ENCODE measurements at places on chromosomes 11 and 22.

GRCh38 chr22:43227239-43227630 is 40.3 kb upstream of the TTLL12 start:
- DNase-seq, result no peak

DNA sequence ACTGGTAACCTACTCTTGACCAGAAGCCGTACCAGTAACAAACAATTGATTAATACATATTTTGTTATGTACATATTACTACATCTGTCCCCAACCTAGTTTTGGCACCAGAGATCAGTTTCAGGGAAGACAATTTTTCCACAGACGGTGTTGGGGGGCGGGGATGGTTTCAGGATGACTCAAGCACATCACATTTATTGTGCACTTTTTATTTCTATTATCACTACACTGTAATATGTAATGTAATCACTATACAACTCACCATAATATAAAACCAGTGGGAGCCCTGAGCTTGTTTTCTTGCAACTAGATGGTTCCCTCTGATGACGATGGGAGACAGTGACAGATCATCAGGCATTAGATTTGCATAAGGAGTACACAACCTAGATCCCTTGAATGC is 15.5 kb downstream of the DGCR8 start:
- DNase-seq, result no peak

- no peak for DNase-seq
Measured at GRCh38 chr11:16126362-16126761, 230.0 kb downstream of the SOX6 start.

GRCh38 chr11:96905143-96905542 is 515.3 kb downstream of the JRKL start:
- no peak for DNase-seq

- DNase-seq, result no peak
Measured at GRCh38 chr22:24187731-24188644, 6.7 kb downstream of the SUSD2 start.

DNA sequence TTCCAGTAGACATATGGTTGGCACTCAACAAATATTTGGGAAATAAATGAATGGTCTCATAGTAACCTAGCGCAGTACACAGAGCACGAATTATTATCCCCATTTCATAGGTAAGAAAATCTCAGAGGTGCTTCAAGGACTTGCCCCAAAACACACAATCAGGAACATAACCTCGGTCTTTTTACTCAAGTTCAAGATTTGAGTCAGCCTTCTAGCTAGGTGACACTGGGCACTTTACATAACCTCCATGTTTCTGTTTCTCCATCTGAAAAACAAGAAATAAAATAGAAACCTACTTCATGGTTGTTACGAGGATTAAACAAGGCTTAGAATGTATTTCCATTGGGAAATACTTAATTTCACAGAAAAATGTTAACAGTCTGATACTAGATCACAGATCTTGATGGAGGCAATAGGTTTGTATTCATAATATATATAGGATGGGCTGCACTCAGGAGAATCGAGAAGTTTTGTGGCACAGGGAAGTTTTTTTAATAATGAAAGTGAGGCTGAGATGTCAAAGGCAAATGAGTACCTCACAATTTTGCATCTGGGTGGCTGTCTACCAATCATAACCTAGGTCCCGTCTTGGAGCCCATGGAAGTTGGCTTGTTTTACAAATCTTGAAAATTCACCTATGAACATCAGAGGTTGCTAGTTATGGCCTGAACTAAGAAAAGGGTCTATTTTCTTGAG is 147.4 kb upstream of the ZC3H12C start:
- DNase-seq, result no peak

DNA sequence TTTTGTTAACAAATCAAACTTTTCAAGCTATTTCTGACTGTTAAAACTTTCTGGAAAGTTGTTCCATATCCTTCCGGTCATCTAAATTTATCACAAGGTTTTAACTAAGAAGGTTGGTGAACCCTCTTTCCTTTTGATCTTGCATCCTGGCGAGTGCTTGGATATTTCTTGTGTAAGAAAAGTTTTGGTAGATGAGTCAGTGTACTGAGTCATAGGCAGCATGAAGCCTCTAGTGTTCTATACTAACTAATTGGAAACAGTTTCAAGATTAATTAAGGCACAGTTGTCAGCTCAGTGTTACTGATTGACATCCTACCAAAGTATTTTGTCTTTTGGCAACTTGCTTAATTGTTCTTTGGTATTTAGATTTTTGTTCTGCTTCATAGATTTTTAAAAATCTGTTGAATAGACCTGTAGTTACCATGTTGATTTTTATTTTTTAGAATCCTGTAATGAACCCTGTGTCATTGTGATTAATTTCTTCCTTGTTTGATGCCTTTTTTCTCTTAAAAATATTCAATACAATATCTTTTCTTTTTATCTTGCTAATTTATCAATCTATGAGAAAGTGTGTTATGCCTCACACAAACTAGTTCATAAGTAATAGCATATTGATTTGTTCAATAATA is 38.0 kb downstream of the METTL15 start:
- no peak for DNase-seq

DNA sequence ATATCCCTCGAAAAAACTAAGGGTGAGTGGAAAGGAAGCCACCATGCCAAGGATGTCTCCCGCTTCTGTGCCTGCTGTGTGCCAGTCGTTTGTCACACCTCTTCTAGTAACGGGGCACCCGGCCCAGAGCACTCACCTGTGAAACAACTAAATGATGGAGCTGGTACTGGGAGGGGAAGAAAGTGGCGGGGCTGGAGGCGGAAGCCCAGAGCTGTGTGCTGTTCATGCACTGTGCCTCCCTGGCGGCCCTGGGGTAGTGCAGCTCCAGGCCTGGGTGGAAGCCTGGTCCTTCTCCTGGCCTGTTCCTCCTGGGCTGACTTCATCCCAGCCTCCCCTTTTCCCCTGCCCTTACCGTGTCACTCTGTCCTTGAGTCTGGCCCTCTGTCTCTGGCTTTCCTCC is 130.2 kb downstream of the CEP164 start:
- no peak for DNase-seq

DNA sequence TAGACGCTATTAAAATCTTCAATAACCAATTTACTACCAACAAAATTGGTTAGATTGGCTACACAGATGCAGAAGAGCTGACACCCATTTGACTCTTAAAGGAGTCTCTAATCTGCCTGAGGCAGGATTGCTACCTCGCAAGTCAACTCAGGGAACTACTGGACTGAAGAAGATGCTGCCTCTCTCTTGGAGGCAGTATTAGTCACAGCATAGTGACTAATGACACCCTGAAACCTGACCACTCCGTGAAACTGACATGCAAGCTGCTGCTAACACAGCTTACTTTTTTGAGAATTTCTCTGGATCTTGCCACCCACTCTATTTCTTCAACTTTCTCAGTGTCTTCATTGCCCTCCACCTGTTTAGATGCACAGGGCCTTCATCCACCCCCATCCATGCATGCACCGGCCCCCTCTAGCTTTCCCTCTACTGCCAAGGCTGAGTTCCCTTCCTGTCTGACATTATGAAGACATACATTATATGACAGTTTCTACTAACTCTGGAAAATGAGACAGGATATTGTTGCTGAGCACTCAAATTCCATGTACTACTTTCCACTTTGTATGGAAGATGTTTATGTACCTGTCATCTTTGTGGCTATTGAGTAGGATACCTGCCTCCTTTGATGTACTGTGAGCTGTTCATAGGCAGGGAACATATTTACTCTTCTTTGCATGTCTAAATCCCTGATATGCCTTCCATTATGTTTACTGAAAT is 183.2 kb downstream of the MSANTD4 start:
- DNase-seq, result no peak

DNA sequence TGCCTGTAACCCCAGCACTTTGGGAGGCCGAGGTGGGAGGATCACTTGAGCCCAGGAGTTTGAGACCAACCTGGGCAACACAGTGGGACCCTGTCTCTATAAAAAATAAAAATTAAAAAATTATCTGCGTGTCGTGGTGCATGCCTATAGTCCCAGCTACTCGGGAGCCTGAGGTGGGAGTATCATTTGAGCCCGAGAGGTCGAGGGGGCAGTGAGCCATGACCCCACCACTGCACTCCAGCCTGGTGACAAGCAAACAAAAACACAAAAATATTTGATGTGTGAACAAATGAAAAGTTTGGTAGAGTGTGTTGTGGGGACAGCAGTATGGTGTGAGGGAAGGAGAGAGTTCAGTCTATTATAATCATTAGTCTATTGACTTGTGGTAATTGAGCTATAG is 90.8 kb upstream of the PARVA start:
- DNase-seq, result no peak

- DNase-seq, result no peak
Measured at GRCh38 chr11:67645521-67646461, 4.7 kb downstream of the ACY3 start.

- no peak for DNase-seq
Measured at GRCh38 chr11:117411736-117412135, 84.1 kb downstream of the CEP164 start.

- no peak for DNase-seq
Measured at GRCh38 chr11:121385688-121386087, 66.4 kb upstream of the SORL1 start.

DNA sequence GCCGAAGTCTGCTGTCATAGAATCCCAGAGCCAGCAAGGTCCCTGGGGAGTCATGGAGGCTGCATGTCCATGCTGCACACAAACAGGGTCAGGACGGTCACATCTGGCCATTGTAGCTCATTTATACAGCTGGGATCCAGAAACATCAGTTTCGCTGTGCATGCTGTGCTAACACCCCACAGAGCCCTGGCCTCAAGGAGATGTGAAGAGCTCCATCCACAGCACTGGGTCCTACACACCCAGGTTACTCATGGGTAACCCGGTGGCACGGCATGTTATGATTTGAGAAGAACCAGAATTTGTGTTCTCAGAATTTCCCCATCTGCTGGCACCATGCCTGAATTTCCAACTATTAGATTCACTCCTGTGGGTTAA is 146.3 kb upstream of the ARHGAP20 start:
- no peak for DNase-seq

- no peak for DNase-seq
Measured at GRCh38 chr11:79330651-79331050, 110.2 kb downstream of the TENM4 start.

DNA sequence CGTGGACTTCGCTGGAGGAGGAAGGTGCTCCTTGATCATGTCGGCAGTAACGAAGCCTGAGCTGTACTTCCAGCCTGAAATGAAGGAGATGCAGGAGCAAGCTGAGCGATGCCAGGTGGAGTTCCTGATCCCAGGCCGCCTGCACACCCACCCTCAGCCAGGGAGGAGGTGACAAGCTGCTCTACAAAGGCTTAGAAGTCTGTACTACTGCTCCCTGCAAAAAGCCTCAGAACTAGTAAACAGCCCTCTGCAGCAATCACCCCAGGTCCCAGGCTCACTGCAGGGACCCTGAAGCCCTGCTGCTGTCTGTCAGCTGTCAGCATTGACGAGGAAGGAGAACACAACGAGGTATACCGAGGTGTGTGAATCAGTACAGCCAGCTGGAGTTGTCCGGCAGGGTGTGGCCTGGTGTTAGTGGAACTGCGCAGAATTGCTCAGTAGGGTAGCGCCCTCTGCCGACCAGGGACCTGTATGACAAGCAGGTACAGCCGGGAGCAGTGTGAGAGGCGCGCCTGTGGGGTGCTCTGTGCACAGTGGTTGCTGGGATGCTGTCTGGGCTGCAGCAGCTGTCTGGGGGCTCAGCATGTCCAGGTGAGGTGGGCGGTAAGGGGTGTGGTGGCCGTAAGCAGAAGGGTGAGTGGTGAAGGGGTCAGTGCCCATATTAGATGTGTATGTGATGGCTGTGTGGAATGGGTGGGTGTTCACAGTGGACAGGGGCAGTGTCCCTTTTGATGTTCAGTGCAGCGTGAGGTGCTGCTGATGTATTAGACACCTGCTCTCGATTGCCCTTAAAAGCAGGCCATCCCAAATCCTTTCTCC is 7.6 kb downstream of the CYB5R2 start:
- no peak for DNase-seq

DNA sequence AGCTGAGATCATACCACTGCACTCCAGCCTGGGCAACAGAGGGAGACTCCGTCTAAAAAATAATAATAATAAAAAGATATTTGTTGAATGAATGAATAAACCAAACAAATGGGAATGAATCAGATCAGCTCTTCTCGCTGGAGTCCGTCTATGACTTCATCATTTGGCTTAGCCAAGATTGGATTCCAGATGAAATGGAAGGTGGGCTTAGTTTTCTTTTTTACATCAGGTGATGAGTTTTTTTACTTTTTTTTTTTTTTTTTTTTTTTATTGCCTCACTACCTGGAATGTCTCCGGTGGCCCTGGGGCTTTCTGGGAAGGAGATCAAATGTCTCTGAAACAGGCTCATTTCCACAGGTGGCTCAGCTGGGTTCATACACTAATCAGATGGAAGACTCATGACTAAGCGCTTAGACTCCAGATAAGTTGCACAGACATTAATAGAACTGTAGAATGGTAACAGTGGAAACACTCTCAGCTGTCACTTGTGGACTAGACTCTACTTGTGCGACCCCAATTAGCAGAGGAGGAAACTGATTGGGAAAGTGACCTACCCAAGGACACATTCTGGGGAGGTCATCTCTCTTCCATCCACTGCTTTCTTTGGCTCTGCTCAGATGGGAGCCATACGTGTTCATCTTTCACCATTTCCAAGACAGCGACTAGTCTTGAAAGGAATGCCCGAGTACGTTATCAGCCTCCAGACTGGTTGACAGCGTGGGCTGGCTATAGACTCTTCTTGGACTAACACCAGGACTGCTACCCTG is 20.5 kb upstream of the RBFOX2 start:
- no peak for DNase-seq

DNA sequence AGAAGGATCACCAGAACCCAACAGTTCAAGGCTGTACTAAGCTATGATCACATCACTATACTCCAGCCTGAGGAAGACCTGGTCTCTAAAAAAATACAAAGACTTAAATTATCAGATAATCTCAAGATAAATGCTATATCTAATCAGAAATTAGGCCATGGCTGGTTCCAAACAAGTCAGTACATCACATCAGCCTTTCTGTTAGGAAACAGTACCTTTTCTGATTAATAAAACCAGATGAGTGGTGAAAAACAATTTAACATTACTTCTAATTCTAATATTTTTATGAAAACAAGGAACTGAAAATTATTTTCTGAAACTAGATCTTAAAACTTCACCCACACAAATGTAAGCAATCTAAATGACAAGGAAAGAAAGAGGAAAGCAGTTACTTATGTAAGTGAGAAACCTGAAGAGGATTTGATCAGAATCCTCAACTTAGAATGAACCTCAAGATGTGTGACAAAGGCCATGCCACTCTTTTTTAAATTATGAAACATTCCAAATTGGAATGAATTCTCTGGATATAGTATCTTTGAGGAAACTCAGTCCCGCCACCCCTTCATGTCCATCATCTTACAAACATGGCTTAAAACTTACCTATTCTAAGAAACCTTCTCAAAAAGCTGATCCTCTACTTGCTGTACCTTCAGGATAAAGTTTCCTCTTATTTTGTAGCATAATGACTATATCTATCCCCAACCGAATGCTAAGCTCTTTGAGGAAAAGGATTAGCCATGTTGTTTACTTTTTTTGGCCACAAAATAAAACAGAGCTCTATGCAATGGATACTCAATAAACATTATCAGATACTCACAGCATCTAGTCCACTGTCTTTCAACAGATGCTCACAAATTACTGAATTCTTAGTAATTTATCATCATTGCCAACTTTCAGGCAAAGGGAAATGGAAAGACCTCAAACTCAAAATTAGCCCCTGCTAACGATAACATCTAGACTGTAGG is 132.0 kb downstream of the MRTFA start:
- DNase-seq, result no peak
